ENCODE measurements at places on chromosomes 4 and X. TPM values are rescaled to one million over a fixed set of nuclear protein-coding genes. Genes with fewer than 3 reads are reported as not detected.

GRCh38 chr4:2333356-2333841, 71.5 kb upstream of the MXD4 start:
- DNase-seq, result no peak

DNA sequence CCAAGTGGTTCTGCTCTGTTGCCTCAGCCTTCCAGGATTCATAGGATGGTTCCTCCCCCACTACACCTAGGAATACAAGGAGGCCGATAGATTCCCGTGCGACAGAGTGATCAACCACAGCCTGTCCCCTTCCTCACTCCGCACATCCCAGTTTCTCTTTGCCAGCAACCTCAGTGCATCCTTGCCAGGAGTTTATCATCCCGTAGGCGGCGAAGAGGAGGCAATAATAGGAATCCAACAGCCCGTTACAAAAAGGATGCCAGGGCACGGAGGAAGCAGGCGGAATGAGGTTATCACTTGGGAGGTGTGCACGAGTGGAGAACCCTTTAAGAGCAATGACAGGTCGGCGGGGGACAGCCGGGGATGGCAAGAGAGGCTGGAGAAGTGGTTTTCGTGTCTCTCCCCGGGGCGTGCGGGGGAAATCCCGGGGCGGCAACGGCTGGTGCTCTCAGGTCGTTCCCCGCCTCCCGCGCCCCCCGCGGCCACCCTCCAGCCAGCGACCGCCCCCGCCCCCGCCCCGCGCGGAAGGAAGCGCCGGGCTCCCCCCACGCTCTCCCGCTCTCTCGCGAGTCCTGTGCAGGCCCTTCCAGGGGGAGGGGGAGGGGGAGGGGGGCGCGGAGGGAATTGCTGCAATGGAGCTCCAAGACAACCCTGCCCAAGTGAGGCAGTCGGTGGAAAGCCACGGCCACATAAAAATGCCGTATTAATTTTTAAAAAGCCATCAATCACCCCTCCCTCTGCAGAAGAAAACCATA, 1.6 kb downstream of the PPP3CA start:
- DNase-seq, result peak; percentile 78

DNA sequence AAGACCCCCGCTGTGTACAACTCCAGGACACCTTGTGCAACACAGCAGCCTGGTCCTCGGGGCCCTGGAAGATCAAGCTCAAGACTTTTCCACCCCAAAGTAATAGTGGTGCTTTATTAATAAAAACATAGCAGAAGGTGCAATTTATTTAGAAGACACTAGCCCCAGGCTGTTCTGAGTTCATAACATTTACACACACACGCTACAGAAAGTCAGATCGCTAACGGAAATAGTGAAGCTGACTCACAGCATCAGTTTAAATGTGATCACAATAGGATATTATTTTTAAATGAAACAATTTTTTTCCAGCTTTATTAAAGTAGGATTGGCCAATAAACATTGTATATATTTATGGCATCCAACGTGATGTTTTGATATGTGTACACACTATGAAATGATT, 141.0 kb downstream of the STK32B start:
- DNase-seq, result no peak

- DNase-seq, result no peak
Observed at GRCh38 chrX:134679221-134679620, 20.9 kb upstream of the PLAC1 start.

DNA sequence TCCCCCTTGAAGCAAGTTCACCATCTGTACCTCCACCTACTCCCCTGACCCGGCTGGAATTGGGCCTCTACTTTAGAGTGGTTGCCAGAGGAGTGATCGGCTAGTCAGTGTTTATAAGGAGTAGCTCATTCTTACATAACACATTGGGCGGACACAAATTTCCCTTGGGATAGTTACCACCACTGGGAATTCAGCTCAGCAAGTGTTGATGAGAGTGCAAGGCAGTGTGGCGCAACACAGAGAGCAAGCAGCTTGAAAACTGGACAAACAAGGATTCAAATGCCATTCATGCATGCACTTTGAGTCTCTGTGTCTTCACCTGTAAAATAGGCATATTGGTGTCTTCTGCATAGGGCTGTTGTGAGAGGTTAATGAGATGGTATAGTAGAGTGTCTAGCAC, 92.7 kb downstream of the STK32B start:
- peak; percentile 38 for DNase-seq

- no peak for DNase-seq
Observed at GRCh38 chr4:108036213-108036612, 46.5 kb downstream of the HADH start.

- no peak for DNase-seq
Observed at GRCh38 chr4:151462554-151462953, 53.6 kb downstream of the FHIP1A start.

Gene CENPVL1
- total RNA-seq, result not detected

Gene IDH3G
- 50.5 TPM for total RNA-seq
